ENCODE measurements at places on chromosomes 5 and 9.

GRCh38 chr9:122954253-122954691 lies 13.5 kb downstream of the RABGAP1 start:
- no peak for DNase-seq

GRCh38 chr9:13627502-13627901 lies 348.0 kb upstream of the MPDZ start:
- no peak for DNase-seq

- DNase-seq: no peak
Observed at GRCh38 chr9:90061187-90061586, 456.4 kb downstream of the GADD45G start.

- DNase-seq: no peak
Observed at GRCh38 chr9:95807326-95807947, 68.1 kb upstream of the ERCC6L2 start.

DNA sequence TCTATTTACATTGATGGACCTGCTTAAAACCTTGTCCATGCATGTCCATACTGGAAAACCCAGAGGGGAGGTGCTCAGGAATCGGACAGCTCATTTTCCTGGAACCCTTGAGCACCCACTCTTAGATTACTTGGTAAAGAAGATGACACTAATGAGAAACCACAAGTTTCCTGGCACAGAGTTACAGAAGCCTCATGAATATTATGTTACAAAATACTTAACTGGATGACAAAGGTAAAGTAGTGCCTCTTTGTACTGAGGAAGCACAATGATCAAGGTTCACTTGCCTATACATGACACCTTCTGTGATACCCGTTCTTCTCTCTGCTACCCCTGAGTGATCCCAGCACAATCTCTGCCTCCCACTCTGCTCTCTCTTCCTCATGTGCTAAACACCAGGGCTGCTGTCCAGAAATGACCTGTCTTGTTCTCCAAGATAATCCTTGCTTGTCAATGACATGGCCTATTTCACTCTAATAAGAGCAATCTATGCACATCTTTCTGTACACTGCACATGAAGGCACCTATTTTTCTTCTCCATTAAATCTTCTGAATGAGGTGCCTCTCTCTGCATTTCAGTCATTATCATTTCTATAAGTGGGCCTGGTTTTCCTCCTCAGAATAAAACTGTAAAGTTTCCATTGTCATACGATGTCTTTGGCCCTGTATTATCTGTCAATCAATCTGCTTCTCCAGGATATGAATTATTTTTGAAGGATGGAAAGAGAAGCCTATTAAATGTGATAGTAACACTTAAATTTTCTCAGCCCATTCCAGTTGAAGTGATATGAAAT lies 684.0 kb upstream of the ACO1 start:
- no peak for DNase-seq

DNA sequence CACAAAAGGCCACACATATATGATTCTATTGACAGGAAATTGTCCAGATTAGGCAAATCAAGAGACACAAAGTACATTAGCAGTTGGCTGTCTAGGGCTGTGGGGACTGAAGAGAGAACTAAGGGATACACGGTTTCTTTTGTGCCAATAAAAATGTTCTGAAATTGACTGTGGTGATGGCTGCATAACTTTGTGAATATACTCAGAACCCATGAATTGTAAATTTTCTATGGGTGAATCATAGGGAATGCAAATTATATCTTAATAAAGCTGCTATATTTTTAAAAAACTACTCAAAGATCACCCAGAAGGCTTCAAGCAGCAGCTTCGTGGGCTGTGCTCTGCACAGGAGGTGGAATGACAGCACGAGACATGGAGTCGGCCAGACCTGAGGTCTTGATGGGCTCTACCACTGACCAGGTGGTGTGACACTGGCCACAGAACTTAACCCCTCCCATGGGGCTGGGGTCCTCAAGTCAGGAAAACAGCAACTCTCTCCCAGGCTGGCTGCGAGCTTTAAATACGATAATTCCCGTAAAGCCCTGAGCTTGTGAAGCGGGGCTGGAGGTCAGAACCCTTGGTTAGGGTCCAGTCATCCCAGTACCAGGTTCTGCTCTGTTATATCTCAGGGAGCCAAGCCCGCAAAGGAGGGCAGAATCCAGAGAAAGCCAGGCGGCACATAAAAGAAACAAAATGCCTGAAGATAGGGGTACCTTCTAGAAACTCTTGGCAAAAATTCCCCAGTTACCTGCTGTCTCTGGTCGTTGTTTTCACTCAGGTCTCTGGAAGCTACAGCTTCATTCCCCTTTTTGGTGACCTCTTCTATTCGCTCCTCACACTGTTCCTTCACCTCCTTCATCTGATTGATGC lies 59.1 kb downstream of the GOLM1 start:
- DNase-seq: no peak

GRCh38 chr5:178940569-178941360 lies at the start of gene ZNF454:
Gene ZNF454, plus strand, starts transcription at chr5:178941198. Its CDS starts 1,594 bp downstream, at chr5:178942792.
- no peak for DNase-seq

- DNase-seq: no peak
Observed at GRCh38 chr5:6826756-6827155, 113.5 kb downstream of the TENT4A start.

DNA sequence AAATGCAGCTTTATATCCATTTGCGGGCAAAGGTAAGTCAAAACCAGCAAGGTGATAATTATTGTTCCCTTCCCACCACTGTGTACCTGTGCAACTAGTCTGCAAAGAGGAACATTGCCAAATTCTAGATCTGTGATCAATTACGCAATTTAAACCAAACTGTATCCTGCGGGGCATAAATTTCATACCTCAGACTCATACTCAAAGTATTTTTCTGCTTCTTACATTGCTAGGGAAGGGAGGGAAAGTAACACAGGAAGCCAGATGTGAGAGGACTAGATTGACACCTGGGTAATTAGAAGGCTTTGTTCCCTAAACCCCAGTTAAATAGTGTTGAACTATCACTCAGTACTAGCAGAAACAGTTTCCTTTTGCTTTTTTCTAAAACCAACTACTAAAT lies 240.2 kb upstream of the ZNF608 start:
- DNase-seq: no peak

DNA sequence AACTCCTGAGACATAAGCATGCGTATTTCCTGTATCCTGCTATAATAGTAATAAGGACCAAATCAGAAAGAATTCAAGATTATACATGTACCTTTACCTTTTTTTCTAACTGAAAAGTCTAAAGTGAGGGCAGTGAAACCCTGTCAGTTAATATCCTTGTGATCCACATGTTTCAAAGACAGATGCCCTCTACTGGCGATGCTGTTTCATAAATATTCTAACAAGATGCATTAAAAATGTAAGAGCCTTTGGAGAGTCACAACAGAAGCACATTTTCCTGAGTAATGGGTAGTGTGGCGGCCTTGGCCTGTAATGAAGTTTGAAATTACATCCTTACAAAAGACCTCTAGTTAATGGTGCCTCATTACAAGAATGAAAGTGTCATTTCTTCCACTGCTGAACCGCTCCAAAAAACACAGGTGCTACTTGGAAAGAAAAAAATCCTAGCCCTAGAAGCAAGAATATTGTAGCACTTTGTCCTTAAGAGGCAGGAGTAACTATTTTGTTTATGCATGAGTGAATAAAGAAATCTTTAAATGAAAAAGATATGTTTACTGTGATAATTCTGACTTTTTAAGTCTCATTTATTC lies 232.6 kb downstream of the EPB41L4A start:
- DNase-seq: no peak

DNA sequence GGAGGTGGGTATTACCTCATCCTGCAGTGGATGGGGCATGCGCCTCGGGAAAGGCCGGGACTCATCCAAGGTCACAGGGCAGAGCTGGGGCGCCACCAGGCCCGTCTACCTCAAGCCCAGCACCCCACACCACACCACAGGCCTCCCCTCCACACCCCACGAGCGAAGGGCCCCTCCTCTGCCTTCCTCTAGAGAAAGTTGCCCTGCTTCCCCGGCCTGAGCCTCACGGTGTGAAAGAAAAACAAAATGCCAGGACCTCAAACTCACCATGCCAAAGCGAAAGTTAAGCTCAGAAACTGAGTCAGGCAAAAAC lies 161.1 kb downstream of the COL23A1 start:
- no peak for DNase-seq

GRCh38 chr9:19085295-19085694 lies 17.4 kb downstream of the HAUS6 start:
- no peak for DNase-seq

DNA sequence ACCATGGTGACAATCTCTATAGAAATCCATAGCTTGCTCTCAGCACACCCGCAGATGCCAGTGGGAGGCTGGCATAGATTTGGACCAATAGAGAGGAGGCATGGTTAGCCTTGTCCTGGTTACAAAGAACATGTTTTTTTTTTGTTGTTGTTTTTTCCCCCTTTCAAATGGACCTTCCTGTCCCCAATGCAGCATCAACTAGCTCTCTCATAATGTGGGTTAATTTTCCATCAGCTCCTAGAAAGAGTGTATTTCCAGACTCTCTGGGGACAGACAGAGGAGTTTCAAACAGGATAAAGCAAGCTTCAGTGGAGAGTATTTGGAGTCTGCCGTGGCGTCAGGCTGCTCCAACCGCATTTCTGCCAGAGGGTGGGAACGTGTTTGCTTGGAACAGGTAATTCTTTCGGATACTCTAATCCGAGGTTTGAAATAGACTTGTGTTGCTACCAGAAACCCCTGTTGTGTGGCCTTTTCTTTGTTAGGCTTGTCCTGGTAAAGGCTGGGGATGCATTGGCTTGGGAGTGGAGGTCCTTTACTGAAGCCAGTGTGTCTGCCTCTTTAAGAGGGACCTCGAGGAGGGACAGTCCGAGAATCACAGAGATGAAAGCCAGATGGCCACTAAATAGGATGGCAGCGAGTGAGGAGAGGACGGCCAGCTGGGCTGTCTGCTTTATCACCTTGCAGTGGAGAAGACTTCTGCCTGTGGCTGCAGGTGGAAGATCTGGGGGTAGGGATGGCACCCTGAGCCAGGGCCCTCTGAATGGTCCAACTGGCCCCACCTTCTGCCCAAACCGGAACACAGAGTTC lies 130.5 kb upstream of the CPEB4 start:
- DNase-seq: no peak

- DNase-seq: no peak
Observed at GRCh38 chr9:137731216-137731946, 112.6 kb downstream of the EHMT1 start.

GRCh38 chr9:114504341-114505186 lies 709 bp downstream of the WHRN start:
- DNase-seq: no peak

GRCh38 chr5:143205883-143206195 lies 197.6 kb downstream of the NR3C1 start:
- DNase-seq: no peak

GRCh38 chr9:97623946-97624345 lies 9.2 kb downstream of the TSTD2 start:
- DNase-seq: no peak

GRCh38 chr9:133210202-133210532 lies 1.1 kb upstream of the OBP2B start:
- no peak for DNase-seq

DNA sequence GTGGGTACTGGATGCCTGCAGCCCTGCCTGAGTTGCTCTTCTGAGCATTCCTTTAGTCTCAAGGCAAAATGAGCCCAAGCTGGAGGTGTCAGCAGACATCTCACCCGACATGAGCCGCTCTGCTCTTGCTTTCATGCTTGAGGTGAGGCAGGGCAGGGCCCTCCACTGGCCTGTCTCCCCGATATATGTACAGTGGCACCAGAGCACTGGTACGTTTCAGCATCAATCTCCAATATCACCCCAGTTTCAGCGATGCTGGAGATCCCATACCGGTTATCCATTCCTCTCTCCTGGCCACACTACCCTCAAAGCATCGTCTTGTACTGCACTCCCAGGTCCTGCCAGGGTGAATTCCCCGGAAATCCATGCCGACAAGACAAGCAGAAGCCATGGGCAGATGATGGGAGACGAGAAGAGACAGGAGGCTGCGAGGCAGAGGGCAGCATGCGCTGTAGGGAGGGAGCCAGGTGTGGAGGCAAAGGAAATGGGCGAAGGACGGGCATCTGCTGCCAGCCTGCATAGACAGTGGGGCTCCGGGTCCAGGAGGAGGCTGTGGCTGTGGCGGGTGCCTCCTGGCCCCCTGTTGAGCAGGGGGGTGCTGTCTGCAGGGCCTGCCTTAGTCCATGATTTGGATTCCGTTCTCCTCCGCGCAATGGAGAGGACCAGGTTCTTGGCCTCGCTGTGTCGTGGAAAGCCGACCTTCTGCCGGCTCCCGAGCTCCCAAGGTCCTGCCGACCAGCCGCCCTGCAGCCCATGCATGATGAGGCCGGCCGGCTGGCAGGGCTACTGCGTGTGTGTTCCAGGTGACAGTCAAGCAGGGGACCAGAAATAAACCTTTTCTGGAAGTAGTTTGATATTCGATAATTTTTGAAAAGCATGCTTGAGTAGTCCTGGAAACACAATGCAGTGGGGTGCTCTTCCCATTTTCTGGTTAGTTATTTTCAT lies 152.2 kb upstream of the IRX2 start:
- no peak for DNase-seq

- DNase-seq: no peak
Observed at GRCh38 chr5:171797543-171797942, 11.9 kb downstream of the SMIM23 start.

- no peak for DNase-seq
Observed at GRCh38 chr5:172676914-172677475, 35.9 kb downstream of the NEURL1B start.

GRCh38 chr5:142437563-142437962 lies 112.7 kb upstream of the SPRY4 start:
- DNase-seq: no peak

GRCh38 chr5:22852807-22853660 lies at the start of gene CDH12:
Gene CDH12, minus strand, starts transcription at chr5:22853344.
- no peak for DNase-seq

DNA sequence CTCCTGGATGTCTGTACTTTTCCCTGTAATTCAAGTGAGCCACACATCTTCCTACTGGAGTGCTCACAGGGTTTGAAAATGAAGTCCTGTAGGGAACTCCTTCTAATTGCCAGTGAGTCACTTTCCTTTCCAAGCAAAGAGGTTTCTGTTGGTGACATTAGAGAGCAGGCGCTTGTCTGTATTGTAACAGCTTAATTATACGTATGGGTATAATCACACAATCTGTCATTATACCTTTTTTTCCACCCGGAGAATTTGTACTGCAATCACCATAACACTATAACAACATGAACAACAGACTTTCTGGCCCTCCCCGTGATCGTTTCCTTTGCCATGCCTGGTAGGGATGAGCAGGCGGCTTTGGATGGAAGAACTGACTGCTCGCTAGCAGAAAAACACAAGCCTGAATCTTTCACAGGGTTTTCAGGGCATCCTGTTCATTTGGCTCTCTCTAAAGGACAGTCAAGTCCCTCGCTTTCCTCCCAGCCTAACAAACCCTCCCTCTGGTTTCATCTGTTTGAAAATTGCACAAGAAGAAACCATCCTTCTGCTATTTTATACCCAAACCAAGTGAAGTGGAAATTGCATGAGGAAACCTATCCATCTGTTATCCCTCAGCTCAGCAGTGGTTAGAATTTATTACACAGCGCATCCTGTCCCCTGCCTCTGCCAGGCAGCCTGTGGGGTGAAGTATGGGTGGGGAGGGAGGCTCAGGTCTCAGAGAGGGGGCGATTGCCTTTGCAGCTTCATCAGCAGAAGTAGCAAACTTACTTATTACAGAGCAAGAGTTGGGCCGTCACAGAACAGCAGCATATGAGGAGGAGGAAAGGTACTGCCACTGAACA lies 307.0 kb upstream of the TLE4 start:
- DNase-seq: no peak

GRCh38 chr5:93070938-93071337 lies 510.1 kb downstream of the NR2F1-AS1 start:
- no peak for DNase-seq

All from stimulated activated CD8-positive, alpha-beta memory T cell treated with anti-CD3 and anti-CD28 coated beads, Interleukin-7, amount 100 ng/mL, for 1 hour (primary cell).